ENCODE measurements at places on chromosomes 7 and 10. TPM values are rescaled to one million over a fixed set of nuclear protein-coding genes. Genes with fewer than 3 reads are reported as not detected.

DNA sequence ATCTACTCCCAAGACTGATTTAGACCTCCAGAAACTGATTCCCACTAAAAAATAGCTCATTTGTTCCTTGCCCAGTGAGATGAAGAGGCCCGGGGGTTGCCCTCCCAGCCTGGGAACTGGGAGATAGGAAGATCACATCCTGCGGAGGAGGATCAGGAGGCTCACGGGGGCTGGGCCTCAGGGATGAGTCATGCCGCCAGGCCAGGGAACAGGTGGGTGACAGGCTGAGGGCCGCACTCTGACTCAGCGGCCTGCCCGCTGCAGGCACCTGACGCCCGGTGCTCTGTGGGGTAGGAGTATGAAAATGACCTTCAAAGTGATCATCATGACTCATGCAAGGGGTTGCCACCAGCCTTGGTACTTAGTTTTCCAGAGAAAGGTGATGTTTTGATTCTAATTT, 104.5 kb upstream of the ZPBP start:
- DNase-seq = no peak

The UCN3 gene
- total RNA-seq = not detected

DNA sequence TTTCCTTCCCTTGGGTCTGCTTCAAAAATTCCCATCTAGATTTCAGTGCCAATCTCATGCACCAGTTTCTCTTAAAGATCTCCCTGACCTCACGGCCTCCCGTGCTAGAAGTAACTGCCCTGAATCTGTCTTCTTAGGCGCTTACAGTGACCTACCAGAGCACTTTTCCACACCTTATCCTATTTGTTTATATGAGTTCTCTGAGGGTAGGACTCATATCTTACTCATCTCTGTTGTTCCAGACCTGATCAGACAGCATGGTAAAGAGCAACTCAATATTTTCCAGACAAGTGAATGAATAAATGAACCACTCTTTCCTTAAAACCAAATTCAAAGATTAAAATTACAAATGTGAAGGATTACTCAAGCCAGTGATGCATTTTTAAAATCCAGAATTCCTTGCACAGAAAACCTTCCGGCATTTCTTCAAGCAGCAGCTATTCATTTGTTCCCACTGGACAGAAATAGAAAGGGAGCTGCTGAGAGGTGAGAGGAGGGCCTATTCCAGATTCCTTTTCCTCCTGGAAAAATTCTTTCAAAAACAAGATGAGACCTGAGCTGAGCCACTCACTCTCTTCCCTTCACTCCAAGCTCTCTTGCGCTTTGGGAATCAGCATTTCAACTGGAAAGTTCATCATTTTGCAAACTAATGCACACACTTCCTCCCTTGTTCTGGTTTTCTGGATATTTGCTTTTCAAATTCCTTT, 94.6 kb downstream of the ELMO1 start:
- no peak for DNase-seq

The CALHM3 gene
- total RNA-seq = not detected

The AP3M1 gene
- 73.1 TPM for total RNA-seq

Data from neural crest cell (in vitro differentiated cells).